ENCODE measurements at places on chromosomes 3 and 15. TPM values are rescaled to one million over a fixed set of nuclear protein-coding genes. Genes with fewer than 3 reads are reported as not detected.

Gene CCR3
- total RNA-seq, result 41.7 TPM

Gene PIGX
- 23.8 TPM for total RNA-seq

Gene MESP2
- not detected for total RNA-seq

Gene EBLN2
- total RNA-seq, result 13.2 TPM

Gene POLQ
- total RNA-seq, result 2.4 TPM

Gene SCAANT1
- not detected for total RNA-seq

Gene ROBO1
- 27.9 TPM for total RNA-seq

Gene MME
- total RNA-seq, result 962 TPM

All from umbilical cord (tissue), 2 donors.